ENCODE measurements at places on chromosomes 4 and X.

GRCh38 chrX:71111141-71111843 lies at the start of gene IL2RG:
Gene IL2RG, minus strand, starts transcription at chrX:71111577. Its CDS starts 38 bp downstream, at chrX:71111539.
- DNase-seq = peak; percentile 62

DNA sequence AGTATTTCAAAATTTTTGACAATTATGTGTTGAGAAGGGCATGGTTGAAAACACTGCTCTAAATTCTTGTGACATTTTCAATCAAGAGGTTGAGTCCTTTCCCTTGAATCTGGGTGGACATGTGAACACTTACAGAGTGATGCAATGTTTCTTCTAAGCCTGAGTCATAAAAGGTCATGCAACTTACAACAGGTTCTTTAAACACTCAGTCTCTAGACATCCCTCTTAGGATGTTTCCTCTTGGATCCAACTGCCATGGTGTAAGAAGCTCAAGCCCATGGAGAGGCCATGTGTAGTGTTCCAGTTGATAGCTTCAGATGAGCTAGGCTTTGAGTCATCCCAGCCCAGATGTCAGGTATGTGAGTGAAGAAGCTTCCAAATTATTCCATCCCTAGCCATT lies 232.2 kb upstream of the MAOA start:
- DNase-seq = no peak

GRCh38 chrX:106284431-106285025 lies 116.4 kb downstream of the PWWP3B start:
- no peak for DNase-seq

- no peak for DNase-seq
These were observed 53.0 kb upstream of the MYOZ2 start for GRCh38 chr4:119082661-119083060.

- peak; percentile 33 for DNase-seq
These were observed 33.8 kb downstream of the LONRF3 start for GRCh38 chrX:119008110-119008744.

DNA sequence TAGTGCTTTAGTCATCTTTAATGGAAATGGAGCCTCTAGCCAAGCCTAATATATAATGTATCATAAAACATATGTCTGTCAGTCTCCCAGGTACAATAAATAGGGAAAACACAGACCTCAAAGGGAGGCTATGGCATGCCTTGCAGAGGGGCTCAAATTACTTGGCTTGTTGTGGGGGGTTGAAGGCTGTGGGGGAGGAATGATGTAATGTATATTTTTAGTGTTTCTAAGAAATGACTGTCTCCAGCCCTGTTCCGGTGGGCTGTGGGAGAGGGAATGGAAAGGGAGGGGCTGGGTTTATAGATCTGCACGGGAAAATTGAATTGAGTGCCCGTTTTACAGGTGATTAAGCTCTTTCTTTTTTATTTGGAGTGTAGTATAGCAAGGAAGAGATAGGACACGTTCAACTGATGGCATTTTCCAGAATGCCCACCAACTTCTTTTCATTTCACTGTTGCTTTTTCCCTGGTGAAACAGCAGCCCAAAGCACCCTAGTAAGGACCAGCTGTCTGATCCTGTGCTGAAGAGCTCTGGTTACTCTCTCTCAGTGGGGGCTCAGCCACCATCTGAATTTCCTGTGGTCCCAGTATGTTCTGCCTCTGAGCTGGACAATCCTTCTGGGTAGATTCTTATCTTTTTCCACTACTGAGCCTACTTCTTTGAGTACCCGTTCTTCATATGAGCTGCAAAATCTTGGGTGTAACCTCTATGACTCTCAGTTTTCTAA lies 220.7 kb upstream of the CASK start:
- DNase-seq = no peak

DNA sequence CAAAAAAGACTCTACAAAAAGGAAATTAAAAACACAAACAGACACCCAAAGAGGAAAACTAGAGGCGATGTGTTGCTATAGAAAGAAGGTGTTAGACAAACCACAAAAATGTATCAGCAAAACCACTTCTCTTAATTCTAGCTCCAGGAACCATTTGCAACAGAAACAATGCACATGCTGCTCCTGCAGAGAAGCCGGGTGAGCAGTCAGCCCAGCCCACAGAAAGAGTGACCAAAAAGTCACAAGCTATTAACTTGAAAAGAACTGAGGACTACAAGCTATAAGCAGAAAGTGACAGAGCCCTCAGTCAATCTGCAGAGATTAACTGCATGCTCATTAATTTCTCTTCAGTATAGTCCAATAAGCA lies 96.2 kb upstream of the KLHL13 start:
- no peak for DNase-seq

GRCh38 chr4:57184378-57185029 lies 74.3 kb upstream of the IGFBP7 start:
- DNase-seq = no peak

- no peak for DNase-seq
These were observed 54.0 kb downstream of the SLC9A7 start for GRCh38 chrX:46704767-46705386.

- DNase-seq = no peak
These were observed 45.9 kb upstream of the GPC4 start for GRCh38 chrX:133461231-133461630.

GRCh38 chr4:168218645-168219044 lies 99.9 kb downstream of the DDX60 start:
- no peak for DNase-seq

- no peak for DNase-seq
These were observed 222.8 kb downstream of the FRMPD4 start for GRCh38 chrX:12360986-12361598.

DNA sequence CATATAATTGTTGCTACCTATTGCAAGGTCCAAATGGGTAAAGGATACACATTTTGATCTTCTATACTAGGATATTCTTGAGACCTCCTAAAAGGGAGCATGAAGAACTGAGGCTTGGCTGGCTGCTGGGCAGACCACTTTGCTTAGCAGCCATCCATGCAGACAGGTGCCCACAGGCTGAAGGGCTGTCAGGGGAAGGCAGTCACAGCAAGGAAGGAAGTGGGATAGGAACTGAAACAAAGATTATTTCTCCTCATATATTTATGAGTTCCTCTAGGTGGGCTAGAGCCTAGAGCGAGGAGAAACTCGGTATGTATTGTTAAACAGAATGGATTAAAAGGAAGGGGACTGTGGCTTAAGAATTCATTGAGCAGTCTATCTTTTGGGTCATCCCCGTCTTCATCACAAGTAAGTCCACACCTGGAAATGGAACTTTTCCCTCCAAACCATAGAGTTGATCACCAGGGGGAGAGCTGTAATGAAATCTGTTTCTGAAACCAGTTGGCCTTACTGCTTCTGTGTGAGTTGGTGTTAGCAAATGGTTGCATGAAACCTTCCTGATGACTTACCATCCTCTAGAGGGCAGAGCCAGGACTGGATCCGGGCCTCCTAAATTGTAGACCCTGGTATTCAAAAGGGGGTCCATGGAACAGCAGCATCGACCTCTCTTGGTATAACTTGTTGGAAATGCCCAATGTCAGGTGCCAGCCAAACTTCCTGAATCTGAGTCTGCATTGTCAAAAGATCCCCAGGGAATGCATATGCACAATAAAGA lies 42.3 kb downstream of the AFF2 start:
- no peak for DNase-seq

- no peak for DNase-seq
These were observed 983.2 kb upstream of the IGFBP7 start for GRCh38 chr4:58093352-58093751.

- no peak for DNase-seq
These were observed 202.6 kb upstream of the BCOR start for GRCh38 chrX:40300286-40300890.

DNA sequence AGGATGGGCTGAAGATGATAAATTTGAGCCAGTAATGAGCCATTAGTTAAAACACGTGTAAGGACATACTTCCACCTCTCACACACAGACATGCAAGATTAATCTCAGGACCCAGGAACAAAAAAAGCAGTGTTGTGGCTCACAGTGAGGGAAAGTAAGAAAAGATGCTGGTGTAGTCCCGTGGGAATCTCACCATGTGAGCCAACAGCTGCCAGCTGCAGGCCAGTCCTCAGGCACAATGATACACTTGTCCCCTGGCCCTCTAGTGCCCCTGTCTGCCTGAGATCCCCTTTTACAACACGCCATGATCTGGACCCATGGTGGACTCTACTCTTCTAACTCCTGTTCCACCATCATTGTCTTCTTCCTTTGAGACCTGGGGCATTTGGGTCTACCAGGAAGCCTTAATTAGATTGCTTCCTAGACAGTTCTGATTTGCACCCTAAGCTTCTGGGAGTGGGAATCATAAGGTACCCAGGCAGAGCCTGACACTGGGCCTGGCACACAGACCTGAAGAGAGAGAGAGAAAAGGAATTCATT lies 194.7 kb downstream of the STIM2 start:
- DNase-seq = no peak

GRCh38 chr4:109022961-109023360 lies 260.1 kb upstream of the ETNPPL start:
- no peak for DNase-seq

DNA sequence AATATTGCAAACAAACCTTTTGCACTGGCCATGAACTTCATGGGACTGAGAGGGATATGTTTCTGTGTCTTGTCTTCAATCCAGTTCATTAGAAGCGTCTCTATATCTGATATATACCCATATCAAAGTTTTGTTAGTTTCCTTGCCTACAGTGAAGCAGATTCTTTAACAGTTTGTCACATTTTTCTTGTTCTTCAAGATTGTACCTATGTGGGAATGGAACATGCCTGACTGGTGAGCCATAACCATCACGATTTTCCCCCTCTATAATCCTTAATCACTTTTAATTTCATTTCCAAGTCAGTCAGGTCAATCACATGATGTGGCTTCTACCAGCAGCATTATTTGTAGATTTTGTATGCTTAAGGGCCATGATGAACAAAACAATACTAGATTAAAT lies 197.1 kb upstream of the PDE5A start:
- DNase-seq = no peak

DNA sequence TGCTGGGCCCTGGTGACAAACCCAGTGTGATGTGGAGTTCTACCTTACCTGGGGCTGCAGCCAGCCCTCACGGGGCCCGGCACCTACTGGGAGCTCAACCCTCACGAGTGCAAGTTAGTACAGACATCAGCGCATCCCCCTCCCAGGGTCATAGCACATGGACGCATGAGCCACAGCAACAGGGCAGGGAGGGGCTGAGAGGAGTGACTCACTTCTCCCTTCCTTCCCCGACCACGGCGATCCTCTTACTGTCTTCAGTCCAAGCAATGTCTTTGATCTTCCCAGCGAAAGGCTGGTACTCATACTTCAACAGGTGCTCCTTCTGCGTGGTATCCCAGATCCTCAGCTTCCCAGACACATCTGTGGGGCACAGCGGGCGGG lies 17.8 kb downstream of the WDR1 start:
- DNase-seq = peak; percentile 29

GRCh38 chr4:153523164-153523796 lies 57.1 kb downstream of the TMEM131L start:
- no peak for DNase-seq

- DNase-seq = no peak
These were observed 41.0 kb upstream of the UGT2B17 start for GRCh38 chr4:68617003-68617698.

DNA sequence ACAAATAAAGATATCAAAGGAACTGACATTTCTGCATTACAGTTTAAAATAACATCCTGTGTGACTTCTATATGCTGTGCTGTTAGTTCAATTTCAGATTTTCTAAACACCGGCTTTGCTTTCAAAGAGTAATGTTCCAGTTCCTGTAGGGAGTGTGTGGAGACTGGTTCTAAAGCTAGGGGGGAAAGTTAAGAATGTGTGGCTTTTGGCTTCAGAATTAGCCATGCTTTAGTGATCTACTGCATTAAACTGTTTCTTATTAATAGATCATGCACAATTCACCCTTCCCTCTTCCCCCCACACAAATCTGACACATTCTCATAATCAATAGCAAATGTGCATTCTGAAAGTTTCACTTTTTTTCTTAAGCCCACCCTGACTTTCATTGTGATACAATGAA lies 32.0 kb upstream of the DKK2 start:
- DNase-seq = no peak

DNA sequence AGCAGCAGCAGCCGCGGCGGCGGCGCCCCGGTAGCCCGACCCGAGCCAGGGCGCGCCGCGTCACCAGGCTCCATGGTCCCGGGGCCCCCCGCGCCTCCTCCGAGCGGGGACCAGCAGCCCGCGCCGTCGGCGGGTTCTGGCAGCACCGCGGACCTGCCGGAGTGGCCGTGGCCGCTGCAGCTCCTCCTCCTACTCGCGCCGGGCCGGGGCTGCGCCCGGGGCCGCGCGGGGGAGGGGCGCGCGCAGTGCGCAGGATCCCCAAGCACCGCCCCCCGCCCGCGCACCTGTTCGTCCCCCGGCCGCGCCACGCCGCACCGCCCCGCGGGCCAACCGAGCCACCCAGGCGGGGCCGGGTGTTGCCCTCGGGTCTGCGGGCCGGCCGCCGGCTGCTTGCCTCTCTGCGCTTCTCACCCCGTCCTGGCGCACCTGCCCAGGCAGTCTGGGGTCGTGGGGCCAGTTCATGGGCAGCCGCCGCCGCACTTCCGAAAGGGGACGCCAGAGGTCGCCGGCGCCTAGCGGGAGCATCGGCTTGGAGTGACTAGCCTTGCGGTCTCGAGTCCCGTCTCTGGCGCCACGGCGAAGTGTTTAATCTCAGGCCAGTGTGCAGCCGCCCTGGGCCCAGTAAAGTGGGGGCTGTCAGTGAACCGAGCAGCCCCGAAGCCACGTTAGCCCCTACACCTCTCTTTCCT lies at the start of gene SLC9A7:
SLC9A7 (minus strand) TSS at position 163 of the 689 bp plus-strand sequence; CDS start at position 74, 89 bp downstream.
- DNase-seq = peak; percentile 73

DNA sequence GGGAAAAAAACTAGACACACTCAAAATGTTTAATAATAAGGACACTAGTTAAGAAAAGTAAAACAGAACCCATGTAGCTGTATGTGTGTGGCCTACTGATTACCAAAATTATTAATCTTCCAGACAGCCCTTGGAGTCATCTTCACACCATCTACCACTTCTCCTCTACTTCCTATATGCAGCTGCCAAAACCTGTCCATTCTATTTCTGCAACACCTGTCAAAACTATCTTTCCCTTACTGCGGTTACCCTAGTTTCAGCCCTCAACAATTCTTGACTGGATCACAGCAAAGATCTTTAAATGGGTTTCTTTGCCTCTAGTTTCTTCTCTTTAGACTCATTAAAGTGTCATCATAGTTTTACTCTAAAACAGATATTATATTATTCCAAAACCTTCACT lies 72.6 kb downstream of the GPR82 start:
- DNase-seq = no peak

DNA sequence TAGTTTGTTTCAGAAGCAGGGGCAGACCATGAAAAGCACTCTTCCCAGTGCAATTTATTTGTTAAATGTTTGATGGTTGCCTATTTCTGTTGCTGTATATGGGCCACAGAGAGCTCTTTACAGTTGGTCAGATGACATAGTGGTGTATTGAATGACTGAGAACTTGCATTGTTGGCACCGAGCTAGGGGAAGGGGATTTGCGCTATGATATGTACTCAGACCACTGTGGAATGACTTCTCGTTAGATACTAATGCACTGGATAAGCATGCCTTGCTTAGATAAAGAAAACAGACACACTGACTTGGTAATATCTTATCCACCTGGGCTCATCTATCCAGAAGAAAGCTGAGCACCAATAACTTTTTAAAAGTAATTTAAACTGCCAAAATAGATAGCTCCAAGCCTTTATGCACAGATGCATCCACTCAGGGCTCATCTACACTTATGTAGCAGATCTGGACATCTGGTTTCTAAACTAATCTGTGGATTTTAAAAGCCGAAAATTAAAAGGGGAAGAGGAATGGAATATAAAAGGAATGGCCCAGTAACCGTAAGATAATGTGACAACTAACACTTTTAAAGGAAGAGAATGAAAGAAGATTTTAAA lies 132.7 kb downstream of the GATB start:
- no peak for DNase-seq

GRCh38 chr4:146522869-146523205 lies 1.1 kb upstream of the SLC10A7 start:
- no peak for DNase-seq
